ENCODE measurements at places on chromosomes 7 and 10. TPM values are rescaled to one million over a fixed set of nuclear protein-coding genes. Genes with fewer than 3 reads are reported as not detected.

The FLNC gene
- total RNA-seq = 5.3 TPM

The CYP17A1 gene
- total RNA-seq = not detected

The SPDYE2B gene
- total RNA-seq = not detected

The GCK gene
- not detected for total RNA-seq

The NUDT13 gene
- 2.5 TPM for total RNA-seq

The CACNB2 gene
- total RNA-seq = not detected

The RHOBTB1 gene
- 6.9 TPM for total RNA-seq

The ENO4 gene
- 0.16 TPM for total RNA-seq

The MSS51 gene
- total RNA-seq = 0.41 TPM

The ZNF655 gene
- total RNA-seq = 59.1 TPM

The HEPACAM2 gene
- not detected for total RNA-seq

The TRIM50 gene
- not detected for total RNA-seq

The C10orf62 gene
- not detected for total RNA-seq

The WAPL gene
- 17.3 TPM for total RNA-seq

The VSTM4 gene
- 0.36 TPM for total RNA-seq

The CCDC6 gene
- total RNA-seq = 26.0 TPM

The HYCC1 gene
- total RNA-seq = 20.7 TPM

The DRGX gene
- total RNA-seq = not detected

The TUBAL3 gene
- 0.48 TPM for total RNA-seq

The GPR26 gene
- total RNA-seq = not detected

The MSMB gene
- not detected for total RNA-seq

The BLOC1S2 gene
- 121 TPM for total RNA-seq

The PSTK gene
- 4.6 TPM for total RNA-seq

The VPS26A gene
- total RNA-seq = 78.4 TPM

The DENND11 gene
- 7.1 TPM for total RNA-seq

The CHCHD3 gene
- 85.3 TPM for total RNA-seq

The ZNF32 gene
- 18.5 TPM for total RNA-seq

The GALNT17 gene
- total RNA-seq = not detected

The CDH23 gene
- total RNA-seq = 3.1 TPM

The NPTX2 gene
- 0.09 TPM for total RNA-seq

The HMX2 gene
- 0.15 TPM for total RNA-seq

The TLX1 gene
- total RNA-seq = not detected

The LGI1 gene
- total RNA-seq = not detected

The SRRM3 gene
- 5.7 TPM for total RNA-seq

The CDK14 gene
- total RNA-seq = 0.14 TPM

The SNCG gene
- 15.3 TPM for total RNA-seq

Data from A549 treated with RU486 at 1 μM for 4 hours (cell line).